Stimulated activated CD8-positive, alpha-beta memory T cell treated with anti-CD3 and anti-CD28 coated beads, Interleukin-2, amount 100 ng/mL, for 48 hours (primary cell): ENCODE measurements at places on chromosomes 5 and 9.

GRCh38 chr9:119884438-119884837 is 515.2 kb upstream of the BRINP1 start:
- no peak for DNase-seq

DNA sequence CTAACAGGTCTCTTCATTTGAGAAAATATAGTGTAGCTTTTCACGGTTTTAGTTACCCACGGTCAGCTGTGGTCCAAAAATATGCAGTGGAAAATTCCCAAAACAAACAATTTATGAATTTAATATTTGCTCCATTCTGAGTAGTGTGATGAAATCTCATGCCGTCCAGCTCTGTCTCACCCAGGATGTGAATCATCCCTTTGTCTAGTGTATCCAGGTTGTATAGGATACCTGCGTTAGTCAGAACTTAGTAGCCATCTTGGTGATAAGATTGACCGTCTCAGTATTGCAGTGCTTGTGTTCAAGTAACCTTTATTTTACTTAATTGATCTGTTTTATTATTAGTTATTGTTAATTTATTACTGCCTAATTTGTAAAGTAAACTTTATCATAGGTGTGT is 41.1 kb downstream of the NDUFS4 start:
- no peak for DNase-seq

DNA sequence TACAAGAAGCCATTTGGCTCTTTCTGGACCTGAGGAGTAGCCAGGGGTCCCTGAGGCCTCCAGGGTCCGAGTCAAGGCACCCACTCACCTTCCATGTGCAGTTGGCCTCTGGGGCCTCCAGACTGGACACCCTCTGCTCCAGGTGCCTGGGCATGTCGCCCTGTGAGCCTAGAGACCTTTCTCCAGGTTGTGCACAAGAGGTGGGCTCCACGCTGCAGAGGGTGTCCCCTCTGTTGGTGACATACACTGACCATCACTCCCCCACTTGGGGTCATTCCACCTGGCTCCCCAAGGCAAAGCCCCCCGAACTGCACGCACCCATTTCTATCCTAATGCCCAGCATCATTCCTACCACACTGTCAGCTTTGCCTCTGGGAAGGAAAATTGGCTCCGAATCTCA is 48.8 kb downstream of the RASGEF1C start:
- DNase-seq, result no peak

DNA sequence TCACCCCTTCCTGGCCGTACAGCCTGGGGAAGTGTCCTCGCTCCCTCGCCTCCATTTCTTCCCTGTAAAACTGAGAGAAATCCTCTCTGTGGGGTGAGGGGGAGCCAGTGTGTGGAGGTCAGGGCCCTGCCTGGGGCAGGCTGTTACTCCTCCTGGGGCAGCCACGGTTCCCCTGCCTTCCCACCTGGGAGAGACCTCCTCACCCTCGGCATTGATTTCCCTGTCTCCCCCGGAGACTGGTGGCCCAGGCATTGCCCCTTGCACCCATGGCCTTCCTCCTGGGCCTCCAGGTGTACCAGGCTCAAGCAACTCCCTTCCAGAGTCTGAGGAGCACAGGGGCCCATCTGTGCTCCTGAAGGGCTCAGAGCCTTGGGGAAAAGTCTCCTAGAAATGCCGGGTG is 75.6 kb upstream of the RNU6ATAC start:
- no peak for DNase-seq

- no peak for DNase-seq
Measured at GRCh38 chr5:73619606-73620333, 6.2 kb upstream of the ARHGEF28 start.

GRCh38 chr9:138082918-138083636 is 205.5 kb downstream of the CACNA1B start:
- DNase-seq, result no peak

- no peak for DNase-seq
Measured at GRCh38 chr5:56908942-56909293, 478 bp upstream of the SETD9 start.

GRCh38 chr9:134723037-134723436 is 81.4 kb downstream of the COL5A1 start:
- no peak for DNase-seq

DNA sequence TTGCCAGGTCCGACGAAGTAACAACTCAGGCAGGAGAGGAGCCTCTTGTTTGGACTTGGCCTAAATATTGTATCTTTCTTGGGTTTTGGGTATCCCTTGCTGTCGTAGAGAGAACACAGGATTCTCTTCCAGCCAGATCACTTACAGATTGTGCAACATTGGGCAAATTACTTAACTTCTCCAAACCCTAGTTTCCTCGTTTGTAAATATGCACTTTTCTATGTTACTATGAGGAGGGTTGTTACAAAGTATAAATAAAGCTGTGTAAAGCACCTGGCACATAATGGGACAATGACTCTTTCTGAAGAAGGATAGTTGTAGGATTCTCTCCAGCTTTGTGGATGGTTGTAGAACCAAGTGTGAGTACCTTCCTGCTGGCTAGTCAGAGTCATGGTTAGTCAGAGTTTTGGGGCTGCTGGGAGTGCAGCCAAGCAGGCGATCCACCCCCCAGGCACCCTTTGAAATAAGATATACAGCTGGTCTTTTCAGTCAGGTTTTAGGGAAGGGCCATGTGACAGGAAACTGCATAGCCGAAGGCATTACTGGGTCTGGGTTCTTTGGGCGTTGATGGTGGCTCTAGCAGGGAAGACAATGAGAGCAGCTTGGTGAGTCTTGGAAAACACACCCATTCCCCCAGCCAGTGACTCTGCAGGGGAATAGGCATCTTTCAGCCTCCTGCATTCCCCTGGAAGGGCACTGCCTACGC is 49.9 kb upstream of the GDNF start:
- no peak for DNase-seq

- no peak for DNase-seq
Measured at GRCh38 chr5:124952079-124952478, 205.6 kb upstream of the ZNF608 start.

DNA sequence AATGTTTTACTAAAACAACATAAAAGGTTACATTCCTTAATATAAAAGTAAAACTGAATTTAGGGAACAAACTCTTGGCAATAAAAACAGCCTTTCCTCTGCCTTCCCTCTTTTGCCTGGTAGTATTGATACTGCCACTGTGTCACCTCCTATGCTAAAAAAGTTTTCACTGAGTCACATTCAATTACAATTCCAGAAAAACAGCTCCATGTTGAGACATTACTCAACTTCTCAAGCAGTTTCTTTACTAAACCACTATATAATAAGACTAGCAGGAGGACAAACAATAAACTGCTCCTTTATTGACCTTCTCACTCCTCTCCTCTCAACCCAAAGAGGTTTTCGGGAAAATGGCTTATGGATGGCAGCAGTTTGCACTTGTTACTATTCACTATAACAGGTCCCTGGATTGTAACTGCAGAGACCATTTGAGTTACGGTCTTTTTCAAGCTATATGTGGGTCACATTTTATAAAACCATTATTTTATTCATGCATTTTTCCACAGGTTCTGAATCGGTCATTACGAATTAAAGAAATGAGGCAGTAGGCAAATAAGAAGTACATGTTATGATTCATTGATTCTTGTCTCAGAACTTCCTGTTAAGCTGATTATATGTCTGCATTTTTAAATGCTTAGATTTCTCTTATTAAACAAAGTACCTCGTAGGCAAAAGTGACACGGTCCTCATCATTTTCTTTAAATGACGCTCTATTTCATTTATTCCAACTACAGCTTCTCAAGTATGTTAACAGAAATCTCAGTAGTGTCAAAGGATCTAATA is 2.1 kb downstream of the ZDHHC21 start:
- DNase-seq, result no peak

- DNase-seq, result no peak
Measured at GRCh38 chr5:72125941-72126620, 18.8 kb downstream of the MAP1B start.

DNA sequence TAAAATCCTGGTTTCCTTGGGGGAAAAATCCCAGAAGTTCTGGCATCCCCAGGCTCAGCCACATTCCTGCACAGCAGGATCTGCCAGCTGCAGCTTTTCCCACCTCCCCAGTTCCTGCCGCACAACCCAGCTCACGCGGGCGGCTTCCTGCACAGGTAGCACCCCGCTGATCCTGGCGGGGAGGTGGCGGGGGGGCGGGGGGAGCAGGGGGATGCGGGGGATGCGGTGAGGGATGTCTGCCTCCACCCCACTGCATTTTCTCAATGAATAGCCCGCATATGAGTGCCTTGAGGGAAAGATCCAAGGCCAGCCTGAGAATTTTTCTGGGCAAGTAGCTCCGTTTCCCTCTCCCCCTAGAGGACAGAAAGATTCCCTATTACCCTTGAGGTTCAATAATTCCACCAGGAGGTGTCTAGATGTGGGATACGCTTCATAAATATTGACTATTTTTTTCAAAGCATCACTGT is 21.1 kb downstream of the GFPT2 start:
- DNase-seq, result no peak

DNA sequence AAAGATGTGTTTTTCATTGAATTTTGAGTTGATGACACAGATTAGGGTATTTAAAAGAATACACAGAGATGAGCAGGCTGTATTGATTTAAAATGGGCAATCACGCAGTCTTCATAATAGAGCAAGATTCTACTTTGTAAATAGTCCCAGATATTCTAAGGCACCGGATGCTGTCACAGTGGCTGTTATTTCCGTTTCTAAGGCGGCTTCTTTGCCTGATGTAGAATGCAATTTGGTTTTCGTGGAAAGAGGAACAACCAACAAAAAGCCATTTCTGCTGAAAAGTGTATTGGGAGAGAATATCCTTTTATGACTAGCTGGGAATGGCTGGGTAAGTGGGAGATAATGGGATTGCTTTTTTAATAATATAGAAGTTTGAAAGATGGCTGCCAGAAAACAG is 17.5 kb downstream of the PRKACG start:
- DNase-seq, result no peak

GRCh38 chr5:179599973-179600372 is 23.5 kb downstream of the HNRNPH1 start:
- no peak for DNase-seq

GRCh38 chr5:55702598-55703345 is 9.4 kb downstream of the SLC38A9 start:
- no peak for DNase-seq

DNA sequence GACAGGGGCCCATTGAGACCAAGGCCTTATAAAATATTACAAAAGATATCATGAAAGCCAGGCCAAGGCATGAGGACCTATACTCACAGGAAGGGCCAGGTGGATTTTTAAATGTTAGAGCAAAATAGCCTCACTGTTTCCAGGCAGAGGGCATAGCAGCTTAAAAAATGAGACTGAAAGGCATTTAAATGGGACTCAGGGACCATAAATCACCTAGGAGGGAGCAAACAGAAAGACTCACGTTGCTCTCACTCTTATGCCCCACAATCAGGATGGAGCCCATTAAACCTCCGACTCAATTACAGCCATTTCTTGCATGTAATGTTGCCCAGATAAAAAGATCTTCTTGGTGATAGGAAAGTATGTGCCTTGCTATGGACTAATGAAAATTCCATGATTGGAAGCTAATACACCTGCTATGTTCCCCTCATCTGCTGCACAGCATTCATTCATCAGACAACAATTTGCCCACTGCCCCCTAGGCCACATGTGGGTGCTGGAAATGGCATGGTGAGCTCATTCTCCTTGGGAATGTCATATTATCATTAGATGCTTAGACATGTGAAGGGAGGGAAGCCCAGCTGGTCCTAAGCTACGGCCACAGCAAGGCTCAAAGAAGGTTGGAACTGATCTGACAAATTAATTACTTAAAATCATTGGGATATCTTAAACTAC is 128.6 kb upstream of the GRIA1 start:
- no peak for DNase-seq

GRCh38 chr5:146076028-146076427 is 29.3 kb downstream of the PLAC8L1 start:
- DNase-seq, result no peak

- DNase-seq, result peak; percentile 37
Measured at GRCh38 chr5:177071666-177072385, 14.9 kb upstream of the FGFR4 start.

GRCh38 chr9:119164716-119165115 is 204.5 kb downstream of the BRINP1 start:
- no peak for DNase-seq

DNA sequence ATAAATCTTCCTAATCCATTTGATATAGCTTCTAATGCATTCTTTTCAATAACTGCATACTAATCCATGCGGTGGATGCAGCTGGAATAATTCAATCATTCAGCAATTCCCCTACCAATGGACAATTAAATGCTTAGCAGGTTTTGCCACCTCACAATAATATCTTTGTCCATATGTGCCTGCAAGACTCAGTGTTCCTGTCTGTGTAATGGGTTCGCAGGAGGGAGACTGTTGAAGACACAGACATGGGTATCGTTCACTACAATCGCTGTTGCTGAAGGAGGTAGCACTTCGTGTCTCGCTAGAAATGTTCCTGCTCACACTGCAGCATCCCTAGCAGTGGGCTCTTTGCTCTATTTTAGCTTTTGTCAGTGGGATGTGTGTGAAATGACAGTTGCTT is 214.4 kb downstream of the MED10 start:
- no peak for DNase-seq

DNA sequence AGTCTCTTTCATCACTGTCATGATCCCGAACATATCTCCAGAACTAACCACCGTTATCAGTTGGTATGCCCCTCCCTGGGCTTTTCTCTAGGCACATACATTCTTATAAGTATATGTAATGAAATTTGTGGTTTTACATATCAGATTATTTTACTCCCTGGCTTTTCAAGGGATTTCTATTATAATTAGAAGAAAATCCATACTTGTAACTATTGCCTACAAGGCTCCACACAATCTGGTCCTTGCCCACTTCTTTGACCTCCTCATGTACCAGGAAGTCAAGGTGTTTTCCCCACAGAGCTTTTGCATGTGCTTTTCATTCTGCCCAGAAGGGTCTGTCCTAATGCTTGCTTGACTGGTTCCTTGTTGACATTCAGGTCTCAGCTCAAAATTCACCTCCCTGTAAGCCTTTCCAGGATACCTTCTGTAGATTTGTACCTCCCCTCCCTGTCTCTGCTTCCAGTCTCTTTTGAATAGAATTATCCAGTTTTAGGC is 33.6 kb upstream of the HSD17B4 start:
- no peak for DNase-seq

DNA sequence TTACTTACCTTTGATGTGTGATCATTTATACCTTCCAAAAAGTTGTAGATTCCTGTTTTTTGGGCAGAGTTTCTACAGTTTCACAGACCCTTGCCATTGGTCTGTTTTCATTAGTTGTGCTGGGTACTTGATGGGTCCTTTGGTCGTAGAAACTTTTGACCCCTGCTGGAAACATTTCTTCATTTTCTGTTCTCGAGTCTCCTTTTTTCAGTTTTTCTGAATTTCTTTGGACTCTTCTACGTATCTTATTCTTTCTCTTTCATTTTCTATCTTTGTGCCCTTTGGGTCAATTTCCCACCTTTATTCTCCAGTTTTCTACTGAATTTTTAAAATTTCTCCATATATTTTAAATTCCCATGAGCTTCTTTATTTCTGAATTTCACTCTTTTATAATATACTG is 16.7 kb downstream of the AP3S1 start:
- no peak for DNase-seq

DNA sequence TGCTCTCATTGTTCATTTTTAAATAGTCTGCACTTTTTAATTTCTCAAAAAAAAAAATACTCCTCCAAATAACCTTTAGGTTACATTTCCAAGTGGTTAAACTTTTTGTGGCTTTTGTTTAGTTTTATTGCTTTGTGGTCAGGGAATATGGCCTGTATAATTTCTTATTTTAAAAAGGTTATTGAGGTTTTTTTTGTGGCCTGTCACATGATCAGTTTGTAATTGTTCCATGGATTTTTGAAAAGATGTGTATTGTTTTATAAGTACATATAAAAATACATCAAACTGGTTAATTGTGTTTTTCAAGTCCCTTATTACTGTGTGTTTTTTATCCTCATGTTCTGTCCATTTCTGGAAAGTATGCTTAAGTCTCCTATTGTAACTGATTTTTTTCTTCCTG is 64.0 kb downstream of the ZNF618 start:
- DNase-seq, result no peak
